Activated CD4-positive, alpha-beta T cell treated with anti-CD3 and anti-CD28 coated beads for 24 hours (primary cell): ENCODE measurements at places on chromosomes 11 and 22.

DNA sequence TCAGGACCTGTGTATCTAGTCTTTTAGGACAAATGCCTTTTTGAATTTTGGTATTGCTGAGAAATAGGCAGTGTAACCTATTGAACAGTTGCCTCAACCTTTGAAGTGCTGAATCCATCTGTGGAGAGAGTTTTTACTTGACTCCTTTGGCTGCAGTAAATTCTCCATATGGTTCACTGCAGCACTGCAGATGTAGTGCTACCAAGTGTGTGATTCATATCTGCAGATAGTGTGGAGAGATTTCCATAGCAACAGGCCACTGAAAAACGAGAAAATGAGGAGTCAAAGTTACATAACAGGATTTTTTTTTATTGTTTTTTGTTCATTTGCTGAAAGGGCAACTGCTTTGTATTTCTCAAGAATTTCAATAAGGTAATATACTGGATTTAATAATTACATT, 356.1 kb downstream of the RAB38 start:
- DNase-seq, result no peak

DNA sequence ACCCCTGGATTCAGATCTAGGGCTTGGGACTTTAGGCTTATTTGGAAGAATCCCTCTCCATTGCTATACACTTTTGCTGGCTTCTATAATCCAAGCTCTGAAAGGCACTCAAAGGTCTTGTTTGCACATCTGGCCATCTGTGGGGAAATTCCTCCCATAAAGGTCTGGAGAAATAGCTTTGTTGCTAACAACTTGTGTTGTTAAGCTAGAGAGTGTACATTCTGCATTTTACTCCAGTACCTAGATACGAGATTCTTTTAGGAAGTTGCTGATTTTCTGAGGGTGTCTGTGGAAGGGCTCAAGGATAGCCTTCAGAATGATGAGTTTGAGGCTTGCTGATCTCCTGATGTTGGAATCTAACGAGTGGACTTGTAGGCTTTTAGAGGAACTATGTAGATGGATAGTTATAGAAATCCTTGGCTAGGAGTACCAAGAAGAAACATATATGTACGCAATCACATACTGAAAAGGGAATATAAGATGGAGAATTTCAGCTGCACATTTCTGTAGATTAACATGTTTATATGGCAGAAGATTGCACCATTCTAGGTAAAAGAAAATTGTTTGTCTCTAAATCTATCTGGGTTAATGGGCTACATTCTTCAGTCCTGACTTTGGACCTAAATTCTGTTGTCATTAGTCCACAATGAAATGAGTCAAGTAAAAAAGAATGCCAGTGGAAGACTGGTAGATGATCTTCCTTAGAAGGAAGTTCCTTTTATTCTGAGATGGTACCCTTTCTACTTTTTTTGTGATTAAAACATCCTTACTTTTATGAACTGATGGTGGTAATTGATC, 51.0 kb downstream of the UBASH3B start:
- DNase-seq, result no peak

- DNase-seq, result no peak
Observed at GRCh38 chr11:5531053-5531831, 14.7 kb upstream of the UBQLNL start.

DNA sequence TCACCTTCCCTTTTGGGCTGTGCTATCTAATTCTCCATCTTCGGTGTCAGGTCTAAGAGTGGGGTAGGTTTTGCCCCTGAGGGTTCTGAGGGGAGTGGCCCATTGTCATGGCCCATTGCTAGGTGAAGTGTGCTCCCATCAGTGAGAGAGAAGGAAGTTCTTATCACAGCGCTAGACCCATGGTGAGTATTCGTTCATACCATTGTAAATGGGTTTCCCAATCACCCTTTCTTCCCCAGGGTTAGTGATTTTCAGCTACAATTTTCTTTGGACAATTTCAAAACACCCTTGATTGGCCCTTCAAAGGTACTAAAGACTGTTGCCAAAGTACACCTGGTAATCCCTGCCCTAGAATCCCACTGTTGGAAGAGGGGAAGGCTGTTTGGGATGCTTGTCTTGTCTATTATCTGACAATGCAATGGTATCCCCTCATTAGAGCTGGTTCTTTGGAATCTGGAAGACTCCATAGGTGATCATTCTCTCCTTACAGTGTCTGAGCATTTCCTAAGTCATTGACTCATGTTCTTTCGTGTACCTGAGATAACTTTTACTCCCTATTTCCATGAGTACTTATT, 20.2 kb downstream of the MPEG1 start:
- DNase-seq, result no peak

- DNase-seq, result no peak
Observed at GRCh38 chr11:129969920-129970319, 32.7 kb downstream of the PRDM10 start.

- no peak for DNase-seq
Observed at GRCh38 chr11:27722117-27722952, 22.1 kb upstream of the BDNF start.

- no peak for DNase-seq
Observed at GRCh38 chr11:10982704-10983510, 125.1 kb upstream of the ZBED5 start.

- DNase-seq, result peak; percentile 57
Observed at GRCh38 chr11:85810871-85811611, at the start of gene SYTL2. Gene SYTL2, minus strand, starts transcription at chr11:85811141. Its CDS starts 53,416 bp downstream, at chr11:85757725.
